ENCODE measurements at places on chromosomes 5 and 9.
A peak's percentile ranks its signal among the peaks of the same experiment; 100 is the strongest.

DNA sequence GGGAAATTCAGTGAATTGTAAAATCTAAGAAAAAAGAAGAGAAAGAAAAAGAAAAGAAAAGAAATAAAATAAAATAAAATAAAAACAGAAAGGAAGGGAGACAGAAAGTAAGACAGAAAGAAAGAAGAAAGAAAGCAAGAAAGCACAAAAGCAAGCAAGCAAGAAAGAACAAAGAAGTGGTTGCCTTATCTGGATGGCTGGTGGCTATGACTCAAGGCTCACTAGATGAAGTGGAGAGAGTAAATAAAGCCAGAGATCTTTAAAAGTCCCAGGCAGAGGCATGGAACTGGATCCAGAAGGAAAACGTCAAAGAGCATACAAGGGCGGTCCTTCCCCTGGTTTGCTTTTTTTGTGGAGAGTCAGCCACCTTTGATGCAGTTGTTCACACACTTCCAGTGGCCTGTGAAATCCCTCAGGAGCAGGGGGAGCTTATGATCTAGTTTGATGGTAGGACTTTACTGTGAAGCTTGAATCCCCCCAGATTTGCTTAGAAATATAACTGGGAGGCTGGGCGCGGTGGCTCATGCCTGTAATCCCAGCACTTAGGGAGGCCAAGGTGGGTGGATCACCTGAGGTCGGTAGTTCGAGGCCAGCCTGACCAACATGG is 176.7 kb upstream of the HMHB1 start:
- no peak for DNase-seq

DNA sequence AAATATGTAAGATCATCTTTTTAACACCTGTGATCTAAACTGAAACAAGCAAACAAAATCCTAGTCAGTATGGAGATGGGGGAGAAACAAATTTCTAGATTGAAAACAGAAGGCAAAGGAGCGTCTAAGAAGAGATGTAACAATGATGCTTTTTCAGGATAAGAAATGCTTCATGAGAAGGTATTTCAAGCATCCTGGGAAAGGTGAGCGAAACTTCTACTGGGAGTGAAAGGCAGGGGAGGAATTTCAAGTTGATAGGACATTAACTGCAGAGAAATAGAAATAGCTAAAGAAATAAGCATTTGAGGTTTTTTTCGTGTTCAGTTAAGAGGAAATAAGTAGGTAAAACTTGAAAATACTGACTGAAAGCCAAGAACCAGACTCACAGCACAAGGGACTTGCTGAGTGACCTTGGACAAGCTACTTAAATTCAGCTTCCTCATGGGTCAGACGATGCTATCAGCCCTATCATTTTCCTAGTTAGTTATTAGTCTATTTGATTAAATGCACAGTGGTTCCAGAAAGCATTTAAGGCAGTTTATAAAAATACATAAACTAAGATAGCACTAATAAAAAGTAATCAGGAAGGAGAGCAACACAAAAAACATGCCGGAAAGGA is 406.3 kb downstream of the PDE4D start:
- DNase-seq = no peak

DNA sequence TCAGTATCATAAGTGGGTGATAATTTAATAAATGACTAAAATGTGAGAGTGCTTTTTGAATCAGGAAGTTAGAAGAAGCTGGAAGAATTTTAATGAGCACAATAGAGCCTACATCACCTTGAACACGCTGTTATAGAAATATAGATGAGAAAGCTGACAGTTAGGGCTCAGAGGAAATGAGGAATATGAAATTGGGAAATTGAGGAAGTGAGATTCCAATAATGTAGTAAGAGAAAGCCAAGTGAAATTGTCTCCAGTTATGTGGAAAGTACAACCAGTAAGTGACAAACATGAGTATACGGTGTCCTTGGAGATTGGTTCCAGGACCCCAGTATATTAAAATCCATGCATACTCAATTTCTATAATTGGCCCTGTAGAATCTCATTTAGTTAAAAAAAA is 235.9 kb upstream of the FAM174A start:
- no peak for DNase-seq

DNA sequence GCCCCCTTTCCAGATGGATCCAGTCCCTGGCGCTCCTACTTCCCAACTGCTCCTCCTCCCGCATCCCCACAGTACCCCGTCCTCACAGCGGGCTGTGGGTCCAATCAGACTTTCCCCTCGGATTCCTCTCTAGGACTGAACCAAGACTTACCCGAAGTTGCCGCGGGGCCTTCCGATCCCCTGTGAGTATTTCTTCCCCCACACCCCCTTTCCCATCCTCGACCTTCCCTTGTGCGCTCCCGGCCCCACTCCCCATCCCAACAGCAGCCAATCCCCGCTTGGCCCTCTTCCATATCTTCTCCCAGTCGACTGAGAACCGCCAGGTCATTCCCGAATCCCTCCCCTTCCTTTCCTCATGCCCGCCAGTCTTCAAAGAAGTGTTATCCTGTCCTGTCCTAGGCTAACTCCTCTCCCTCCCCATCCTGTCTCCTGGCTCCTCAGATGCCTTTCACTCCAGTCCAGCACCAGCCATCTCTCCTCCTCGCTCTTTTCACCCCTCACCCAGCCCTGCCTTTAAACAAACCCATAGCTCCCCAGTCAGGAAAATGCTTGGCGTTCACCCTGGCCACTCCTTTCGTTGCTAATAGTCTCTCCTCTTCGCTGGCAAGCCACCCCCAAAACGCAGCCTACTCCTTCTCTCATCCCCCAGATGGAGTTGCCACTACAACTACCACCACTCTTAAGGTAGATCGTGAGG is 646 bp downstream of the SWI5 start:
- peak; percentile 27 for DNase-seq

DNA sequence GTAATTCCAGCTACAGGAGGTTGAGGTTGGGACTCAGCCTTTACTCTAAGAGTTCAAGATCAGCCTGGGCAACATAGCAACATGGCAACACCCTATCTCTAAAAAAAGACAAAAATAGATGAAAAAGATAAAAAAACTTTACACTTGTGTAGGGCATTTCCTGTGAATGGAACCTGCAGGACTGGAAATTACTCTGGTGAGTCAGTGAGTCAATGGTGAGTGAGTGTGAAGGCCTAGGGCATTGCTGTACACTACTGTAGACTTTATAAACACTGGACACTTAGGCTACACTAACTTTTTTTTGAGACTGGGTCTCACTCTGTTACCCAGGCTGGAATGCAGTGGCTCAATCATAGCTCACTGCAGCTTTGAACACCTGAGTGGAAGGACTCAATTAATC is 19.5 kb upstream of the ARSI start:
- no peak for DNase-seq

DNA sequence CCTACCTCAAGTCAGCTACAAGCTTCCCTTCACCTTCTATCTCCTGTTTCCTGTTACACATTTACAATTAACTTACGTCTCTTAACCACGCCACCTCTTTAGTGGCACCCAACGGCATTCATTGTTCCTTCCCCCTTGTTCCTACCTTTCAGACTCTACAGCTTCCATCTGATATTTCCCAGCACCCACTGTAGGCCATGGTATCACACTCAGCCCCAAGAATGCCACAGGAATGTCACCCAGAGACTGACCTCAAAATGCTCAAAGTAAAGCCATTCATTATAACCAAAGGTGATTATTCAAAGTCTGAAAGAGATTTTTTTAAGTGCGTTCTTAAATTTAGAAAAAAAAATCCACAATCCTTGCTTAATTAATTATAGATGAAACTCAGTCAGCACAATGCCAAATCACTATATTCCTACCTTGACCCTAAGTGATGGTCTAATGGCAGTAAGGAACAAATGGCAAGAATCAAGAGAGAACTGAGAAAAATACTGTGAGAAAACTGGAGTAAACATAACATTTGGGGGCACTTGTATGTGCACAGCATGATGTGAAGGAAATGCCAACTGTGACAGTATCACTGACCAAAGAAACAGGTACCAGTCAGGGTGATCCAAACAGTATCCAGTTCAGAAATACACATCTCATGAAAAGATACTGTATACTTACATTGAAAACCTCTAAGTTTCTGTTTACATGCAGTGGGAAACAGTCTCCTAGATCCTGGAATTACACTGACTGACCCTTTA is 52.1 kb downstream of the CTNND2 start:
- no peak for DNase-seq

- DNase-seq = no peak
These were observed 70.3 kb downstream of the FYB1 start for GRCh38 chr5:39148983-39149534.

DNA sequence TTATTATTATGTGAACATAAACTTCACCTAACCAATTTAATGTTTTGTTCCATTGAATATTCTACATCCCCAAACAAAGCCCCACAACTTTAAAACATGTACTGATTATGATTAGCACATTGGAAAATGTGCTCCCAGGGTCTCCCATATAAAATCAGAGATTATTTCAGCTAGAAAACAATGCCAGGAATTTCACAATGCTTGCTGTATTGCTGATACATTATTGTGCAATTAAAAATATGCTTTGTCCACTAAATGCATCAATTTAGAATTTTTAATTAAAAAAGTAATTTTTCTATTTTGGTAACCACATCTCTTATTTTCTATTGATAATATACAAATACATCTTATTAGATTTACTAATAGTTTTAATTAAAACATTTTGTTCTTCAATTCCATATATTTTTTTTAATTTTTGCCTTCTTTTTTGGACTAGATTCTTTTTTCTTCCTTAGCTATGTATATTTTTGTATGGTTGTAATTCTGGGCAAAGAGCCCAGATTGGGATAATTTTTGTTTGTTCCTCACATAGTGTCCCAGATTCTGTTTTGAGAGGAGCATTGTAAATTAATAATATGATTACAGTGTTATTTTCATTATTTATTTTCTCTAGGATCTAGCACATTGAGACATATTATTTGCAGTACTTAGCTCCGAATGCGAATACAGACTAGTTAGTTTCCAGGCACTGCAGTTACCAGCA is 241.5 kb upstream of the CDH18 start:
- no peak for DNase-seq

DNA sequence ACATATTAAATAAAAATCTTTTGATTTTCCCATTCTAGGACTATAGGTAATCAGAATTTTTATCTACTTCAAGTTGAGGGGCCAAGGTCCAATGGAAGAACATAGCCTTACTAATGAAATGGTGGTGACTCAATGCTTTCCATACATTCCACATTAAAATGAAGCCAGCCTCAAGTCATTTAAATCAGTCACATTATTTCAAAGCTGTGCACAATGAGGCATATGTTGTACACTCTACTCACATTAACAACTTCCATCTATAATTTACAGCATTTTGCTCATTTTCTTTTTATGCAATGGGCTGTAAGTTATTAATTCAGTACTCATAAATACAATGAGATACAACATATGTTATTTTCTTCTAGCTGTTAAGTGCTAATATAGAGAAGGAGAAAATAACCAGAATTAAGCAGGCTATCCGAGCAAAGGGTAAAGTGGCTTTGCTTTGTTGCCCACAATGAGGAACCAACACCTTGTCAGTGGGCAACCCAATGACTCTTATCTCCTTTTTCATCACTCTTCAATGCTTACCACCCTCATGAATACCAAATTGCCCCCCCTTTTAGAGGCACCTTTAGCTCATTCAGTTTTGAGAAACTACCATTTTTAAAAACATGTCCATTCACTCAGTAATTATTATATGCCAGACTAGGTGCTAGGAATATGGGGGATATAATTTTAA is 52.4 kb downstream of the TTLL11 start:
- DNase-seq = no peak

DNA sequence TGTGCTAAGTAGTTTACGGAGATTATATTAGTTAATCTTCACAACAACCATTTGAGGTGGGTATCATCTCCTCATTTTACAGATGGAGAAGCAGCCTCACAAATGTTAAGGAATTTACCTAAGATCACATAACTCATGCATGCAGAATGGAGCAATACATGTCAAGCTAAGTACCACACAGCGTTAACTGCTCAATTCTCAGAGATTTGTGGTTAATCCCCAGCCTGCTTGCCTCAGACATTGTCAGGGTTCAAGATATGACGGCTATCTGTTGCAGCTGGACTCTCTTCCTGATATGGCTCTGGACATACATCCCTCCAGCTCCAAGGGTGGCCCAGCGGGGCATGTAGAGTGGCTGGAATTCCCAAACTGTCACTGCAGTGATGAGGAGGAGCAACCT is 7.3 kb upstream of the ZNF346 start:
- no peak for DNase-seq

GRCh38 chr9:135212961-135213360 is 125.5 kb downstream of the OLFM1 start:
- no peak for DNase-seq

DNA sequence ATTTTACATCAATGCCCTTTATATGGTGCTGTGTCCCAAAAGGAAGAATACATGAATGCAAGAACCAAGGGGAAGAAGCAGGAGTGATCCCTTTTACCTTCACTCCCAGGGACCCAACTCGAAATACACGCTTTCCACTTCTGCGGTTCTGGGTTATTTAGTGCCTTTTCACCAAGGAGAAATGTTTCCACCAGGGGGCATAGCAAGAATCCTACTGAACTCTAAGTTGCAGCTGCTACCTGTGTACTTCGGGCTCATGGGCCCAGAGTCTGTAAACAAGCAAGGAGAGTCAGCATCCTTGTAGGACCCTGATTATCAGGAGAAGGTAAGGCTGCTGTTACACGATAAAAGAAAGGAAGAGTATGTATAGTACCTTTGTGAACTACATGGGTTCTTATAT is 45.7 kb downstream of the DPYSL3 start:
- DNase-seq = no peak

GRCh38 chr5:81230416-81230815 is 2.7 kb upstream of the CKMT2 start:
- no peak for DNase-seq

- no peak for DNase-seq
These were observed 21.6 kb downstream of the CATSPER3 start for GRCh38 chr5:134989266-134989830.

GRCh38 chr9:137250329-137251193 is 525 bp upstream of the STPG3 start:
- no peak for DNase-seq

DNA sequence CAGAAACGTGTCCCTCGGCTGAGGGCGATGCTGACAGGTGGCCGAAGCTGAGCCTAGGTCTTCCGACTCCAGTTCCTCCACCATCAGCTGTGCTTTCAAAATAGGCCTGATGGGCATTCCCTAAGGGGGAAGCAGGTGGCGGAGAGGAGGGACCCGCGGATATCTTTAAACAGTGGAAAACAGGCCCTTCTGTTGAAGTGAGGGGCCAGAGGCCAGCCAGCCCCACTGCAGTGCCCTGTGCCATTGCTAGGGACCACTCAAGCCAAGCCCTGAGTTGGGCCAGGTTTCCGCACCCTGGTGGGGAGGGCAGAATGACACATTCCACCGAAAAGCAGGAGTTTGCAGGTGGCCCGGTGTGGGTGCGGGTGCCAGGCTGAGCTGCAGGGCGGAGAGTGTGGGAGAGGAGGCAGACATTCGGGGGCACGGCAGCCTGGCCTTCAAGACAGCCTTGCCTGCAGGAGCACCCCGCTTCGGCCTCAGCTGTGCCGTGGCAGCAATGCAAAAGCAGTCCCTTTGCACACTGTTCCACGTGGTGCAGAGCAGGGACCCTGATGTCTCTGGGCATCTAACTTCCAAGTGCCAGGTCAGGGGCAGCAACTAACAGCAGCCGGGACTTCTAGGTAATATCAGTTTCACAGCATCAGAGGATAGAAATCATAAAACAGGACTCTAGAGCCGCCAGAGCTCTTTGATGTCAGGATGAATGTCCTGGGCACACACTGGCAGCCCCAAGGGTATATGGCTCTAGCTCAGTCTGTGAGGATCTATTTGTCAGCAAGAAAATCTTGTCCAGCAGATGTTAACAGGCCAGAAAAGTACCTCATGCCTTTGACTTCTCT is 17.2 kb downstream of the HNRNPH1 start:
- no peak for DNase-seq

GRCh38 chr5:91016954-91017700 is 366.0 kb downstream of the ARRDC3 start:
- DNase-seq = no peak
